Left ventricle myocardium inferior (tissue), 1 donor: ENCODE measurements at places on chromosomes 2 and 18. TPM values are rescaled to one million over a fixed set of nuclear protein-coding genes. Genes with fewer than 3 reads are reported as not detected.
A peak's percentile ranks its signal among the peaks of the same experiment; 100 is the strongest.

DNA sequence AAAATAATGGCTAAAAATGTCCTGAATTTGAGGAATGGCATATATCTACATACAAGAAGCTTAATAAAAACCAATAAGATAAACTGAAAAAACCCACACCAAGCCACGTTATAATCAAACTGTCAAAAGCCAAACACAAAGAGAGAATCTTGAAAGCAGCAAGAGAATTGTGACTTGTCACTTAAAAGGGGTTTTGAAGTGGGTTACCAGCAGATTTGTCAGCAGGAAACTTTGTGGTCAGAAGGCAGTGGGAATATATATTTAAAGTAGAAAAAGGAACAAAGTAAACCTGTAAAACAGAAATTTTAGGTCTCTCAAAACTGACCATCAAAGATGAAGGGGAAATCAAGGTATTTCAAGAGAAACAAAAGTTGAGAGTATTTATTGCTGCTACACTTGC lies 171.9 kb upstream of the CNTNAP5 start:
- no peak for DNase-seq

DNA sequence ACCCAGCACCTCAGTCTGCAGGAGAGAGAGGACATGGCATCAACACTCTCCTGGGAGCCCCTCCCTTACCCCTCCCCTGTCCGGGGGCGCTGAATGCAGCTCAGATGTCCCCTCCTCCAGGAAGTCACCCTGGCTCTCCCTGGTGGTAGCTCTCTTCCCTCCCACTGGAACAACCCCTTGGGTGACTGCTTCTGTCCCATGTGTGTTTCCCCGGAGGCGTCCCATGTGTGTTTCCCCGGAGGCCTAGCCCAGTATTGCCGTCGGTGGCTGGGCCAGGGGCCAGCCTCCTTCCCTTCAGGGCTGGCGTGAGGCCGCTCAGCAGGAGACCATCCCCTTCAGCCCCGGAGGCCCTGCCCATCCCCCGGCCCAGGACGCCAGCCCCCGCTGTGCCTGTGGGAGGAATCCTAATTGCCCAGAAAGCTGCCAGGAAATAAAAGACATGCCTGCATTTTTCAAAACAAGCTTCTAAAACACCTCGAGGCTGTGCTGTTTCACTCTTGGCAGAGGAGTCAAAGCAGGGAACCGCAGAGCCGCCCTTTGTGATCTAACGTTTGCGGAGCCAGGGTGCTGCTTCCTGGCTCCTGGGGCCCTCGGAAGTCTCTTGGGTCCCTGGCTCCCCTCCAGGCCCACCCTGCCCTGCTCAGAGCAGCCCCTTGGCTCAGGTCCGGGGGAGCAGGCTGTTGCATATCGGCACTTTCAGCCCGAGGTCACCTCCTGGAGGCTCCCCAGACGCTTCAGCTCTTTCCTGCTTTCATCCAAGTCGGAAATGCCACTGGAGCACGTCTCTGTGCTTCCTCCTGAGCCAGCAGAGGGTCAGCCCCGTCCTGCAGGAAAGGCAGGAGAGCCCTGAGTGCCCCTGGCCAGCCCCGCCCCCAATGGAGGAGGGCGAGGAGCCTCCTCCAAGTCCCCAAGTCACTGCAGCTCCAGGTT lies 11.4 kb downstream of the SNED1 start:
- no peak for DNase-seq

GRCh38 chr2:171579481-171579880 lies 57.2 kb downstream of the CYBRD1 start:
- DNase-seq = no peak

- DNase-seq = no peak
Measured at GRCh38 chr2:25632396-25632795, 41.0 kb downstream of the DTNB start.

FAP gene
- total RNA-seq = 0.71 TPM

DNA sequence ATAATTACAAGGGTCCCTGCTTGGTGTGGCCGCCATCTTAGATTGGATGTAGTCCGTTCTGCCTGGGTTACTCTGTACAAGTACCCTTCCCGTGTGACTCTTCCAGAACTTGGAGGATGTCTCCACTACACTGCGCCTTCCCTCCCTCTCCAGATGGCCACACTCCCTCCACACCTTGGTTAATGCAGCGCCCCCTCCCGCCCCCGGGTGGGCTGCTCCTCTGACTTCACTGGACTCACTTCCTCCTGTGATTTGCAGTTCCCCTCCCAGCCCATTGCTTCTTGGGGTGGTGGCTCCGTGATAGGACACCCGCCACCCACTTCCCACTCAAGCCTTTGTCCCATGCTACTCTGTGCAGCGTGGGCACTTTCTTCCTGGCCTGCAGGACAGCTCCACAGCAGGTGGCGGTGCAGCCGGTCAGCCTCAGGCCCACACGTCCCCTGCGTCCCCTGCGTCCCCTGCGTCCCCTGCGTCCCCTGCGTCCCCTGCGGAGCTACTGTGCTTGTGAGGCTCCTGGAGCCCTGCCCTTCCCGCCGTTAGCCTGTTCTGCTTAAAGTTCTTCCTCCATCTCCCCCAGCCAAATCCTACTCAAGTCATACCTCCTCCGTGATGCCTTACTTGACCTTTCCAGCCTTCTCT lies 130.5 kb upstream of the SIX3 start:
- no peak for DNase-seq

PDCD1 gene
- 3.3 TPM for total RNA-seq

DNA sequence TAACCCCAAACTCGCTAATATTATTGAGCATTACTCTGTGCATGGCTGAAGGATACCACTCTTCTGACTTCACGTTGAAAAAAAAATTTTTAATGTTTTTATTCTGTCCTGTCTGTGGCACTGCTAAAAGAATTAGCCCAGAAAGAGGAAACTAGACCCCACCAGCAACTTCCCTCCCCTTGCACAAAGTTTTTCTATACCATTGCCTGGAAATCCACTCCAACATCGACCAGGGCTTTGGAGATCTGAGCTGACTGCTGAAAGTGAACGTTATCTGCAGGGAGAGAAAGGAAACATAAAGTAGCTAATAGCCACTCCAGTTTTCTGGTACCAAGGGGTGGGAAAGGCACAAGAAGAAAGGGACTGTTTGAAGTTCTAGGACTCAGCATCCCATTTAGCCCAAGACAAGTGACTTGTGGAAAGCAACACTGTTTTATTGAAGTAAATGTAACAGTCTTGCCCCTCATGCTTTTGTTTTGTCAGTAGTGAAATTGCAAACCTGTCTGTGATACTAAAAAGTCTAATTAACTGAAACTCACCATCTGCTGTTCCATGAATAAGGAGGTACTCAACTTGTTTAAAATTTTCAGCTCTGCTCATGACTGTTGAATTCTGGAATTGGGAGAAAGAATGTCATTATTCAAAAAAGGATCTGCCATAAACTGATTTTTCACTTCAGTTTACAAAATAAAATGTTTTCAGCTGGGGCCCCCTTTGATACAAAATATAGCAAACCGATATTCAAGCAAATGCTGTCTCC lies 79.1 kb downstream of the DPP4 start:
- no peak for DNase-seq

DNA sequence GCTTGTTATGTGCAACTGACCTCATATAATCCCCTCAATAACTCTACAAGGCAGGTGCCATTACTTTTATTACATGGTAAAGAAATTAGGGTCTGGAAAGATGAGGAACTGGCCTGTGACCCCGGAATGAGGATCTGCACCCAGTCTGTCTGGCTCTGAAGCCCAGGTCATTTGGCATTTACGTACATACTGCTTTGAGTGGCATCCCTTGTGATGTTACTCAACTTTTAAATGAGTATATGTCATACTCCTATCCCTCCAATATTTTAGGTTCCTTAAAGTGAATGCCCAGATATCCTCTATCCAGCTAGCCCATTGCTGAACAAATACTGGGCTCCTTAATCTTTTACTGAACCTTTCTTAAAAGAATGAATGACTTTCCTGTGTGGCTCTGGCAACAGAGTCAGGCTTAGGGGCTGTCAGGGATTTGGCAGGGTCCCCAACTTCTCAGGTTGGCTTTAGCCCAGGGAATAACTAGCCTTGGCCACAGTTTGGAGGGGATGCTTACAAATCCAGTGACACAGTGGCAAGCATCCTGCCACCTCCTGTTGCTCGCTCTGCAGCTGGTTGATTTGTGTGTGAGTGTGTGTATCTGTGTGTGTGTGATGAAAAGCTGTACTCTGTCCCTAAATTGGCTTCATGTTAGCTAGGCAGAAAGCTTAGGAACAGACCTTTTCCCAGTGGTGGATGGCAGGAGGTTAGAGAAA lies 3.4 kb upstream of the CXCR4 start:
- no peak for DNase-seq

DNA sequence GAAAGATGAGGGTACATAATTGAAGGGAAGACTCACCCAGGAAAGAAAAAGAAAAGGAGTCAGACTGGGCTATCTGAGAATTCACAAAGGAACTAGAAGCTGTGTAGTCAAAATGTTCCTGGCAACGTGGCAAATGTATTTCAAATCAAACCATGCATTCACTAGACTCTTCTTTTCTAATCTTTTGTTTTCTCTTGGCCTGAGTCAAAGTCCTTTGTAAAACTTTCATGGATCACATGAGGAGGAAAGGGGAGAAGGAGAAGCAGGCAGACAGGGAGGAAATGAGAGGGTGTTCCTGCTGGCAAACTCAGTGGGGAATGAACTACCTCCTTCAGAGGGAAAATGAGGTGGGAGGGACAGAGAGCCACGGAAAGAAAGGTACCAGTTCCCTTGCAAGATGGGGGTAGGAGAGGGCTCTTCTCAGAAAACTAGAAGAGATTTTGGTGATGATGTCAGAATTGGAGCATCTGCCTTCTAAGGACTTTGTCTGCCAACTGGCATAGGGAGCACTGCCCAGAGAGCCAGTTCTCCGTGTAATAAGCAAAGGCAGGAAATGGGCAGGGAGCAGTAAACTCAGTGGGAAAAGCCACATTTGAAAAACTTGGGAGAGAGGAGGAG lies 51.4 kb downstream of the SLC8A1 start:
- DNase-seq = no peak

DNA sequence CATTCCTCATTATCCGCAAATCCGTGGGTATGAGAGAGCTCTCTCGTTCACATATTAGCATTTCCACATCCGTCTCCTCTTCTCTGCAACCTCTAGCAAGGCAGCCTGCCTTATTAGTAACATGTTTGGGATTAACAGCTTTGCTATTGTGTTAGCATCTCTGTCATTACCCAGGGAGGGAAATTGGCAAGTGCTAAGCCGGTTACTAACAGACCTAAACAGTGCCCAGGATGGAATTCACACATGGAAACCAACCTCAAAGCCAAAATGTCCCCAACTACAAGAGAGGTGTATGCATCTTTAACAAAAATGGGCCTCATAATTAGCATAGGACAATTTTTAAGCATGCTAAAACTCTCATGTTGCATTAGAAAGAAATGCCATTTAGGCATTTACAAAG lies 309.0 kb upstream of the MEIS1 start:
- DNase-seq = no peak

MATN3 gene
- total RNA-seq = 0.22 TPM

GRCh38 chr18:45654677-45655076 lies 39.4 kb downstream of the SLC14A2 start:
- DNase-seq = no peak

GRCh38 chr18:76491473-76491775 lies 3.6 kb downstream of the ZNF516 start:
- peak; percentile 81 for DNase-seq

GRCh38 chr2:240615396-240615795 lies 9.9 kb upstream of the GPR35 start:
- no peak for DNase-seq

DNA sequence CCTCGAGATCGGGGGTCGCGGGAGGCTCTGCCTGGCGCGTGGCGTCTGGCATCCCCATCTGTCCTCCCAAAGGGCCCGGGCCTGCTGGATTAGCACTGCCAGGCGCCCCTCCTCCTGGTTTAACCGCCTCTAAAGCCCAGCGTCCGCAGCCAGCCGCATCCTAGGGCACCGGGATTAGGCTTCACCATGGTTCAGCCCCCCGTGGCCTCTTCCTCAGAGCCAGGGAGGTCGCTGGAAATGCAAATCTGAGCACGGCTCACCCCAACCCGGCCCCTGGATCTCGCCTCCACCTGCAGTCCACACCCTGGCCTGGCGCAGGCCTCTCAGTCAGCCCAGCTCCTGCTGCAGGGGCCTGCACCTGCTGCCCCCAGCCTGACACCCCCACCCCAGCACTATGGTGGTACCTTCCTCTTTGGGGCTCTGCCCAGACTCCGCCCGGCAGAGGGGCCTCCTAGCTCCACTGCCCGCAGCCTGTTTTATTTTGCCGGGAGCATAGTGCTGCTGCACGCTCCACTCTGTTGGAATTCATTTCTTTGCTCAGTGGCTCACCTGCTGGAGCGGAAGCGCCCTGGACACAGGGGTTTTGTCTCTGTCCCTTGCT lies 13.2 kb downstream of the PRELID3A start:
- no peak for DNase-seq

- DNase-seq = no peak
Measured at GRCh38 chr2:82837588-82838304, 1621.3 kb downstream of the SUCLG1 start.

DNA sequence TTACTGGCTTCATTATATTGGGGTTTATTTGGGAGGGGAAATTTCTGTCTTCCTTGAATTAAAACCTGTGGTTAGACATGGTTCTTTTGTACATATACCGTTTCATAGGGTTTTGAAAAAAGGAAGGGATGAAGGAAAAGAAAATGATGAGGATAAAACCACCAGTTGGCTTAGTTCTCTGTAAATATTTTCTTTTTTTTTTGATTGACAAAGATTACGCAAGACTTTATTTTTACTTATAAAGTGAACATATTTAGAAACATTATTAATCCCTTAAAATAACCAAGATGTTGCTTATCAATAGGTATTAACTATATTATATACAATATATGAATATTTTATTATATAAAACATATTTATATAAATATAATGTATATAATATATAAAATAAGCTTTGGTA lies 45.1 kb upstream of the TUBA3E start:
- no peak for DNase-seq

GRCh38 chr18:61850756-61851155 lies 42.1 kb downstream of the RNF152 start:
- no peak for DNase-seq

GRCh38 chr2:223944166-223944702 lies 901 bp downstream of the WDFY1 start:
- DNase-seq = peak; percentile 28

GRCh38 chr2:238376884-238377391 lies 49.8 kb upstream of the ASB1 start:
- no peak for DNase-seq

STARD6 gene
- total RNA-seq = not detected

DNA sequence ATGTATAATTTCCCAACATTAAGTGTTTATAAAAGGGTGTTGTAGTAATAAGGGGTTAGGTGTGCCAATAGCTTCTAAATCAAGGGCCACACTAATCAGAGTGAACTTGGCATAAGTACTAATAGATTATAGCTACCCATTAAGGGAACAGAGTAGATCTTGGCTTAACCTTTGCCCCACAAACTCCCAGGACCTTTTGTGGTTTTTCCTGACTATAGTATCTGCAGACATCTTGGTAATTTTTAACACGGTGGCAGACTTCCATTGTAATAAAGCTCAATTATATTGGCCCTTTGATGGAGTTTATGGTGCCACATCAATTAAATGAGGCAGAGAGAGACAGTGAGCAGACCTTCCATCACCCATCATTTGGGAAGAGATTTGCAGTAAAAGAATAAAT lies 358.5 kb upstream of the HNRNPA3 start:
- DNase-seq = no peak
